ENCODE measurements at places on chromosomes 5 and 9.
A peak's percentile ranks its signal among the peaks of the same experiment; 100 is the strongest.

- no peak for DNase-seq
Measured at GRCh38 chr5:157511651-157512644, 51.9 kb downstream of the NIPAL4 start.

GRCh38 chr5:178387856-178388190, 155.2 kb upstream of the PHYKPL start:
- no peak for DNase-seq

- DNase-seq, result no peak
Measured at GRCh38 chr5:167358868-167359492, 932.5 kb upstream of the WWC1 start.

- no peak for DNase-seq
Measured at GRCh38 chr9:130775336-130775991, 59.6 kb upstream of the ABL1 start.

DNA sequence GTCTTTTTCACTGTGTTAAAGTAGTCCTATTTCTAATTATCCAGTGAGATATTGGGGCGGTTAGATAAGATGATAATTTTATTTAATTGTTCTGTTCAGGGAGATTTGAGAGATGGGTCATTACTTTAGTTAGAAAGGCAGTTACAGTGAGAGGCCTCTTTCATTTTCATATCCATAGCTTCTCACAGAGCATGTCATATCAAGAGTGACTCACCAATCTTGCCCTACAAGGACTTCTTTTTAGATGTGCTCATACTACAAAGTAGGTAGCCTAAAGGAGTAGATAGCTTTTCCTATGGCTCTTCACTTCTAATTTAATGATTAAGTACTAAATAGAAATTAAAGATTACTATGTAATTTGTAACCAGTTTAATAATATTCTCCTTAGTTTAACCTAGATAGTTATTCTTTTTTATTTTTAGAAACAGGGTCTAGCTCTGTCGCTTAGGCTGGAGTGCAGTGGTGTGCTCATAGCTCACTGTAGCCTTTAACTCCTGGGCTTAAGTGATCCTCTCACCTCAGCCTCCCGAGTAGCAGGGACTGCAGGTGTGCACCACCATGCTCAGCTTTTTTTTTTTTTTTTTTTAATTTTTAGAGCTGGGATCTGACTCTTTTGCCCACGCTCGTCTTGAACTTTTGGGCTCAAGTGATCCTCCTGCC, 71.0 kb downstream of the FER start:
- peak; percentile 17 for DNase-seq

DNA sequence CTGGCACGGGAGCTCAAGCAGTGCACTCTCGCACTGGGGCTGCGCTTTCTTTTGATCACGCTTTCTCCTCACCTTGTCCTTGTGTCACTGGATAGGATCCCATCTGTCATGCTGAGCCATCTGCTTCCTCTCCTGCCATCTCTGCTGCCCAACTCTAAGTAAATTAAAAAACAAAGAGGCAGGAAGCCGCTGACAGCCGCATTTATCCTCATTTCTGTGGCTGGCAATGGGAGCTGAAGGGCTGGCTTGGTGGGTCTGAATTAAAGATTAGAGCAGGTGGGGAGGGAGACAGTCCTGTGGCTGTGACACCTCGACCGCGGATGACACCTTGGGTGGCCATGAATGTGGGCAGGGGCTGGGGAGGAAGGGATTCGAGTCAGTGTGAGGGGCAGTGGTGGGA, 159.2 kb upstream of the ALDH1B1 start:
- no peak for DNase-seq

DNA sequence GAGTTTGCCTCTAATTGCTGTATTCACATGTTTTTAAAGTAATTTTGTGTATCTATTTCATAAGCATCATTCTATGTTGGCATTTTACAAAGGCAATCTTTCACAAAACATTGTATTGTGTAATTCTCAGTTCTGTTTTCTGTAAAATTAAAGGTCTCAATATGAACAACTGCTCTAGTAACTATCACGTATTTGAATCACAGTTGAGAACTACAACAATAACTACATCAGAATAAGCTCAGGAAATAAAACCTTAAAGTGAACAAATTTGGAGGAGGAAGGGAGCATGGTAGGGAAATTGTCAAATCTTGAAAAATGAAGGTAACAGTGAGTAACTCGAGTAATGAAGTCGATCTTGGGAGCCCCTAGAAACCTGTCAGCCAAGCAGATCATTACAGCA, 22.5 kb upstream of the CAMK4 start:
- no peak for DNase-seq

DNA sequence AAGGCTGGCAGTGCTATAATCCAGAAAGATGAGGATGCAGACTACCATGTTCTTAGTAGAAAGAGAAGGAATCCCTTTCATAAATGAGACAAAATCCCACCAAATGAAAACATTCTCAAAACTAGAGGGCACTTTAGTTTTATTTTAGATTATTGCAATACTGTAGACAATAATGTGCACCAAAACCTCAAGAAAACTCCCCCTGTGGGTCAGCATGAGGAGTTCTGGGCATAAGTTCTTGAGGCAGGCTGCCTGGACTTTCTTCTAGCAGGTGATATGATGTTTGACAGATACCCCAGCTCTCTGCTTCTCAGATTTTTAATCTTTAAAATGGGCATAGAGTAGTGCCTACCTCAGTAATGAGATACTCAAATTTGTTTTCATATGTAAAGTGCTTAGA, 196.3 kb upstream of the CTNND2 start:
- no peak for DNase-seq

GRCh38 chr9:89553451-89554010, 51.3 kb upstream of the GADD45G start:
- no peak for DNase-seq

DNA sequence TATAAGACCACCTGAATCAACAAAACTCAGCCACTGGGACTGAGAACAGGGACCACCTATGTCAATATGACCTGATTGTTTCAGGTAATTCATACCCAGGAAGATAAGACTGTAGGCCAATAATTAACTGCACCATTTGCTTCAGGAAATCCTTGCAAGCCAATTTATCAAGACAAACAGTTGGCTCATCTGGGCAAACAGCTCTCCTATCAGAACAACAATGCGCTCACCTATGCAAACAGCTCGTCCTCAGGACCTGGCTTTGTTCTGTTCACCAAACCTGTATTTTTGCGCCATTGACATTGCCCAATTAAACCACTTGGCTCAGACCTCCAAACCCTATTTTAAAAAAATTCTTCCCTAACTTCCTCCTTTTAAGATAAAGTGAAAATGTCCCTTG, 92.3 kb upstream of the MARCHF11 start:
- no peak for DNase-seq

DNA sequence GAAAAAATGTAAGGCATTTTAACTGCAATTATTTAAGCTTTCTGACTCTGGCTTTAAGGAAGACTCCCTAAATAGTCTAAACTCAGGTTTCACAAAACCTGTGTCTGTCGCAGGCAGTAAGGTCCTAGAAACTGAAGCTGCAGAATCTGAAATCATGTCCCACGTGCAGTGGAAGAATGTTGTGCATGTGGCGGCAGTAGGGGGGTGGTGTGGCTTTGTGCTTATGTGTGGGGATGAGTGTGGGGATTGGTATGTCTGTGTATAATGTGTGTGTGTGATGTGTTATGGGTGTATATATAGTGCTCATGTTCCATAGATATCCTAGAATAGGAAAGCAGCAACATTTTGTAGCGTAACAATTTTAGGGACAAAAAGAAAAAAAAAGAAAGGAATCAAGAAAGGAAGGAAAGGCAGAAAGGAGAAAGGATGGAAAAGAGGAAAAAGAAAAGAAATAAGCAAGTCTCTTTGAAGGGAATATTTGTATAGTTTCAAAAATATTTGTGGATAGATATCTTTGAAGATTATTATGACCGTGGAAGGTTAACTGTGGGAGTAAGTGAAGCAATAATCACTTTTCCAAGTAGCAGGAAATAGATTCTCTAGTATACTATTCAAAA, 6.6 kb downstream of the ANKDD1B start:
- no peak for DNase-seq

- DNase-seq, result no peak
Measured at GRCh38 chr5:624951-625230, 12.8 kb downstream of the CEP72 start.

GRCh38 chr5:170388818-170389549, at the start of gene KCNMB1:
Gene KCNMB1, minus strand, starts transcription at chr5:170389367. Its CDS starts 3,920 bp downstream, at chr5:170385447.
- no peak for DNase-seq

- no peak for DNase-seq
Measured at GRCh38 chr5:52983731-52984636, 5.2 kb upstream of the ITGA2 start.

DNA sequence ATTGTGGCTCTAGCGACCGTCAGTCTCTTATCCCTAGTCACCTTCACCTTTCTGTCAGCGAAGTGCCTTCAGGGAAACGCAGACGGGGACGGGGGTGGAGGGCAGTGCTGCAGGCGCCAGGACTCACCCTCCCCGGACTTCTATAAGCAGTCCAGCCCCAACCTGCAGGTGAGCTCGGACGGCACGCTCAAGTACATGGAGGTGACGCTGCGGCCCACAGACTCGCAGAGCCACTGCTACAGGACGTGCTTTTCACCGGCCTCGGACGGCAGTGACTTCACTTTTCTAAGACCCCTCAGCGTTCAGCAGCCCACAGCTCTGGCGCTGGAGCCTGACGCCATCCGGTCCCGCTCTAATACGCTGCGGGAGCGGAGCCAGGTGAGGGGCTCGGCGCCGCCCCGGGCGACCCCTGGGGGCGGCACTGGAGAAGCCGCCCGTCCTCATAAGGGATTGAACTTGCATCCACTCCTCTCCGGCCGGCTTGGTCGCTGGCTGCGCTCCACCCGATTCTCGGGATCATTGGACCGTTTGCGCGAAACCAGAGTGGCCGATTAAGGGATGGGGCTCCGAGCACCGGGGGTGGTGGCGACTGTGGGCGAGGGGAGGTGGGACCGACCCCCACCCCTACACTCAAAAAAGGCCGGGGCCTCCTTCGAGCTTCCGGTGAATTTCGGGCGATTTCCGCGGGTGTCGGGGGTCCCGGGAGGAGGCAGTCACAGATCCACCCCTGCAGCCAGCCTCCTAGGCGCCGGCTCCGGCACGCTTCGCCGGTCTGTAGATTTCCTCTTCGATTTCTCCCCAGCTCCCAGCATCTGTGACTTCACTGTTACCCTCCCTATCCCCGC, 2.7 kb downstream of the PCDHGC5 start:
- no peak for DNase-seq

GRCh38 chr9:34830068-34830467, 120.1 kb upstream of the CCL21 start:
- no peak for DNase-seq

GRCh38 chr9:27184556-27185351, 75.7 kb downstream of the TEK start:
- no peak for DNase-seq

- DNase-seq, result no peak
Measured at GRCh38 chr5:87829217-87829551, 416.5 kb upstream of the CCNH start.

DNA sequence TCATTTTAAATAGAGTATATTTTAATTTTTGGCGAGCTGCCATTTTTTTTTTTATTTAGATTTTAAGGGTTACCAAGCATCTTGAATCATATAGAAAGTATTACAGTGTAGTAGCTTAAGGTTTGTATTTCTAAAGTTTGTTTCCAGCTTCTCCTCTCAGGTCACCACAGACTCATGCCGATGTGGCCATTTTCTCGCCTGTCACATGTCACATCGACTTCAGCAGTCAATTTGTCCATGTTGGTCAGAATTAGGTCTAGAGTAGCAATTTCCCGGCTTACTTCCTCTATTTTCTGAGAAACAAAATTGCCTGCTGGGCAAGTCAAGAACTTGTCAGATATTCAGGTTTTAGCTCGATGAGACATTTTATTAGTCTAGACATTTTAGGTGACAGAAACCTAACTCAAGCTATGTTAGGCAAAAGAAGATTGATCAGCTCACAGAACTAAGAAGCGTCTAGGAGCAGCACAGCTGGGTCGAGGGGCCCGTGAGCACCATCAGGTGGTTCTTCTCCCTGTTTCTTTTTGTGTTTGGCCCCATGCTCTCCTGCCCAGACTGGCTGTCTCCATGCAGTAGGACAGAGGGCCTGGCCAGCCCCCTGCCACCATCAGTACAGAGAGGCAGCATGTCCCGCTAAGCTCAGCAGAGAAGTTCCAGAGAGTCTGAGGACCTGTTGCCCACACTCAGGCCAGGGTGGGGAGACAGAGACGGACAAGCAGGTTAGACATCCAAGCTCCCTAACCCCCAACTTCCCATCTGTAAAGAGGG, 48.4 kb upstream of the AFAP1L1 start:
- DNase-seq, result no peak

GRCh38 chr5:175436359-175436758, 7.6 kb downstream of the DRD1 start:
- DNase-seq, result no peak

- DNase-seq, result no peak
Measured at GRCh38 chr9:94607423-94607691, 13.7 kb upstream of the FBP2 start.

DNA sequence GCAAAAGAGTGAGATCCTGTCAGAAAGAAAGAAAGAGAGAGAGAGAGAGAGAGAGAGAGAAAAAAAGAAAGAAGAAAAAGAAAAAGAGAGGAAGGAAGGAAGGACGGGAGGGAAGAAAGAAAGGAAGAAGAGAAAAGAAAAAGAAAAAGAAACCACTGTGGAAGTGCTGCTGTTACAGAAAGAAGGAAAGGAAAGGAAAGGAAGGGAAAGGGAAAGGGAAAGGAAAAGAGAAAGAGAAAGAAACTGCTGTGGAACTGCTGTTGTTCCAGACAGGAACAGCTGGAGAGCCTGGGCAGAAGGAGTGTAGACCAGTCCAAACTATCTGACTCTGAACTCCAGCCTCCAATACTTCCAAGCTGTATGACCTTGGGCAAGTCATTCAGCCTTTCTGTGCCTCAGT, 220.7 kb upstream of the WWC1 start:
- DNase-seq, result no peak

DNA sequence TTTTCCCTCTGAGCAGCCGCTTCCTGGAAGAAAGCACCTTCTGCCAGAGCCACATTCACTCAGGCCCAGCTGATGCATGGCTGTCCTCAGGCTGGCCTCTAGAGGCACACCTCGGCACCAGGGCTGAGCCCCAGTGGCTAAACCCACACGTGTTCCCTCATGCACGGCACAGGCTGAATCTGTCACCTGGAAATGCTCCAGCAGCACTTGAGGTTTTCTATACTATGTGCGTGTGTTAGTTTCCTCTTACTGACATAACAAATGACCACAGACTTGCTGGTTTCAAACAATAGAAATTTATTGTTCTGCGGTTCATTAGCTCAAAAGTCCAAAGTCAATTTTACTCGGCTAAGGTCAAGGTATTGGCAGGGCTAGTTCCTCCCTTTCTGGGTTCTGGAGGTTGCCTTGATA, 141.4 kb downstream of the LRRC70 start:
- peak; percentile 50 for DNase-seq

DNA sequence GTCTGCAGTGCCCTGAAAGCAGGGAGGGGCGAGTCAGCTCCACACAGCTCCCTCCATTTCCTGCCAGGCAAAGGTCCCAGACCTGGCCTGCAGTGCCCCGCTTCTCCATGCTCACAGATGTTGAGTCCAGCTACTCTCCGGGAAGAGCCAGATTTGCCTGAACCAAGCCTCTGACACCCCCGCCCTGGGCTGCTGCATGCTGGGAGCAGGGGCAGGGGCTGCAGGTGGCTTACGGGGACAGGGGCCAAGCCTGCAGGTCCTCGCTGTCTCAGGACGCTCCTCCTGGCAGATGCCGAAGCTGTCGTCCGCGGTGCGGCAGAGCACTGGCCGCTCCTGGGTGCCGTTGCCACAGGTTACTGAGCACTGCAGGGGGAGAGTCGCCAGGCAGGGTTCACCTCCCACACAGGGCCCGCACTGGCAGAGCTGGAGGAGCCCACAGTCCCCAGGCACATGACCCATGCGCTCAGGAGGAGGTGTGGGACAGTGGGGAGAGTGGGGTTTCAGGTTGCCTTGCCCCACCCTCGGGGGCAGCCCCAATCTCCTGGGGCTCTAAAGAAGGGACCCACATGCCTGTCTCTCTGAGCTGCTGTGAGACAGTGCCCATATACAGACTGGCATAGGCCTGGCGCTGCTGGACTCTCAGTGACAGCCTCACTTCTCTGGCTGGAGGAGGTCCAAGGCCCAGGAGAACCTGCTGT, 62.4 kb downstream of the ZNF354C start:
- no peak for DNase-seq
